ENCODE measurements at places on chromosomes 6 and 20. TPM values are rescaled to one million over a fixed set of nuclear protein-coding genes. Genes with fewer than 3 reads are reported as not detected.
A peak's percentile ranks its signal among the peaks of the same experiment; 100 is the strongest.

SNAP91 gene
- 3.5 TPM for total RNA-seq

WFDC10B gene
- not detected for total RNA-seq

SLC22A16 gene
- not detected for total RNA-seq

- DNase-seq = peak; percentile 44
Measured at GRCh38 chr20:45368221-45368980, 5.4 kb downstream of the SYS1 start.

DNA sequence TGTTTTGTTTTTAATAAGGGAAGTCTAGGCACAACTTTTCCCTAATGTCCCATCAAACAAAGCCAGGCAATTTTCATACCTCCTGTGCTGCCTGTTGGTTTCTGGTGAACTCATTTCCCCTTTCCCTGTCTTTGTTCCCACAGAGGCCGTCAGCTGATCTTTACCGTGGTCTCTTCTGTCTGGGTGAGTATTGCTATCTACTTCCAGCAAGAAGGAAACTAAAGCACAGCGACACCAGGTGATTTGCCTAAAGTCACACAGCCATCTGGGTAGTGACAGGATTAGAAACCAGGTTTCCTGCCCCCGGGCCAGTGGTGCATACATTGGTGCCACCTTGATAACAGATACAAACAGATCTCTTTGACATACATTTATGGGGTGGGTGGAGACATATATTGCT lies 59.6 kb downstream of the RAB44 start:
- no peak for DNase-seq

- no peak for DNase-seq
Measured at GRCh38 chr20:35398660-35399144, 13.1 kb downstream of the UQCC1 start.

DNA sequence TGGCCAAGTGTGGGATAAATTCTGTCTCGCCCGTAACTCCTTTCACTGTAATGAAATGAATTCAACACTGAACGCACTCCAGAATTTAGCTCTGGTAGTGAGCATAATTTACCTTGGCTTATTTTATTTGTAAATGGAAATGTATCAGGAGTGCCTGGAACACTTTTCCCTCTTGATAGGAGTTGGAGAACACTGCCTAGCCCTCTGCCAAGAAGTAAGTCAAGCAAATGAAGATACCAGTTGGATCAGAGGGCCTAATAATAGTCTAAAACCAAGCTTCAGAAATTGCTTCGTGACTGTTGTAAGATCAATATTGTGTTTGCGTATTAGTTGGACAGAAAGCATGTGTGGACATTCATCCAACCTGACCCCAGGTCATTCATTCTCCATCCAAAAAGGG lies 64.6 kb upstream of the TPD52L1 start:
- DNase-seq = no peak

GRCh38 chr6:36071281-36071680 lies 43.7 kb downstream of the MAPK14 start:
- no peak for DNase-seq

GRCh38 chr6:158803733-158804143 lies 15.4 kb downstream of the EZR start:
- no peak for DNase-seq

GRCh38 chr20:64065062-64065973 lies 2.3 kb downstream of the TCEA2 start:
- no peak for DNase-seq

GRCh38 chr20:62705627-62706026 lies 3.0 kb upstream of the NTSR1 start:
- no peak for DNase-seq
